HTR-8/SVneo (cell line): ENCODE measurements at places on chromosomes 3 and 15.

DNA sequence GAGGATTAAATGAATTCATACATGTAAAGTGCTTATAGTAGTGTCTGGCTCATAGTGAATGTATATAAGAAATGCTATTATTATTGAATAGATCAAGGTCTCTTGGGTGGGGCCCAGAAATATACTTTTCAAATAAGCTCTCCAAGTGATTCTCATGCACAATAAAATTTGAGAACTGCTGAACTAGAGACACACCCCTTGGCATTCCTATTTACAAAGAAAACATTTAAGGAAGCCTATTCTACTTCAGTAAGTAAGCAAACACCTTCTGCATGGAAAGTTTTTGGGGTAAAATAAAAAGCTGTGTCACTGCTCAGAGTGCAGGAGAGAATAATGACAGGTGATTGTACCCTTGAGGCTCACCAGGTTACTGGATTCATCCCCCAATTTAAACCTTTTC lies 75.2 kb downstream of the EOMES start:
- DNase-seq: no peak

DNA sequence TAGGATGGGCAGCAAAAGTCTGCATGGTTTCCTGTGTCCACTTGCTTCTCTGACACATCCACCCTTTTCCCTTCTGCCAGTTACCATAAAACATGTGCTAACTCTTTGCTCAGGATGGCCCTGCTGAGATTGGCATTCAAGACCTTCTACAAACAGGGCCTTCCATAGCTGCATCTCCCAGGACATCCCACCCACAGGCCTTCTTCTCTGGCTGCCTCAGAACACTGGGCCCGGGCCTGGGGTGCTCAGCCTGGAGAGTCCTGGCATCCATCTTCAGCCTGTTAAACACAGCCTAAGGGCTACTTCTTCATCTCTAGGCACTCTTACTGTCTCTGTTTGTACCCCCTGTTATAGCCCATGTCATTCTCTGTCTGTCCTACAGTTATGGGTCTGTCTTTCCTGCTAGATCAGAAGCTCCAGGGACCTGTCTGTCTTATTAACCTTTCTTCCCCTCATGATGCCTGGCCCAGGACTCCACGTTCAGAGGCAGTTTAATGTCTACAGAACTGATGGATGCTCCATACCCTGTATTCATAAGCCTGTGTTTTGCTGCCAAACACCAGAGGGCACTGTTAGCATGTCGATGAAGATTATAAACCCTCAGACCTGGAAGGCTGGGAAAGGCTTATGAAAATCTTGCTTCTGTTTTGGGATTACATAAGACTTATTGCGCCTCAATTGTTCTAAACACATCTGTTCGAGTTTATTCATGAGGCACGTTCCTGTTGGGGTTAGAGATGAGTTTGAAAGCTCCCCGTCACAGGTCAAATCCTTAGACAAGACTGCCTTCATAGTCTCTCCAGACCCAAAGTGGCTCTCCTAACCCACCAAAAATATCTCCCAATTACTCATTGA lies 16.5 kb downstream of the SEMA3G start:
- DNase-seq: peak; percentile 63

GRCh38 chr15:100770661-100771584 lies 108.7 kb upstream of the ALDH1A3 start:
- DNase-seq: no peak

DNA sequence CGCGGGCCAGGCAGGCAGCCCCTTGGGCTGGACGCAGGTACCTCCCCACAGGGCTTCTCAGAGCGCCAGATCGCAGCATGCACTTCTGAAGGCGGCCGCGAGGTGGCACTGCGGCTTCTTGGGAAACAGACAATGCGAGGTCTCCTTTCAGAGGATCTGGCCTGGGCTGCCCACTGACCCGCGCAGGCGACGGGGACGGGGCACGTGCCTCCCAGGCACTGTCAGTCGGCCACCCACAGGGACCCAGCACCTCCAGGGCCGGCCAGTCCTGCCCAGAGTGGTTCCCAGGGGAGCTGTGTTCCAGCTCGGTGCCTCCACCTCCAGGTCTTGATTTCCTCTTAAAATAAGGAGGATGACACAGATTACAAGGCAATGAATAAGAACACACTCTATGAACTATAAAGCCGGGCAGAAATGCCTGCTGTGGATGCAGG lies 24.4 kb upstream of the TXNRD3 start:
- DNase-seq: peak; percentile 84

GRCh38 chr3:173800154-173800553 lies 402.6 kb downstream of the NLGN1 start:
- no peak for DNase-seq

DNA sequence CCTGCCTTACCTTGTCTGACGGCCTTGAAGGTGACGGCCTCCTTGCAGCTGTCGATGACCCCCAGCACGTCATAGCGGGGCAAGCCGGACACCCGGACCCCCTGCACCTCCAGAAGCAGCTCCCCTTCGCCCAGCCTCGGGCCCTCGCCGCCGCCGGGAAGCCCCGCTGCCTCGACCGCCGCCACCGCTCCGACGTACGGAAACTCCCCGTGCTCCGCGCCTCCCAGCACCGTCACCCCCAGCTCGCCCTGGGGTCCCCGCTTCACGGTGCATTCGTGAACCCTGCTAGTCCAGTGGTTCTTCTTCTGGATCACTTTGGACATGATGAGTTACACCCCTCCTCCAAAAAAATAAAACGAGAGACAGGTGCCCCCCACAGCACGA lies 740 bp downstream of the MAGI1 start:
- DNase-seq: no peak

- DNase-seq: no peak
Observed at GRCh38 chr3:58664611-58665010, 2.0 kb downstream of the FAM3D start.

DNA sequence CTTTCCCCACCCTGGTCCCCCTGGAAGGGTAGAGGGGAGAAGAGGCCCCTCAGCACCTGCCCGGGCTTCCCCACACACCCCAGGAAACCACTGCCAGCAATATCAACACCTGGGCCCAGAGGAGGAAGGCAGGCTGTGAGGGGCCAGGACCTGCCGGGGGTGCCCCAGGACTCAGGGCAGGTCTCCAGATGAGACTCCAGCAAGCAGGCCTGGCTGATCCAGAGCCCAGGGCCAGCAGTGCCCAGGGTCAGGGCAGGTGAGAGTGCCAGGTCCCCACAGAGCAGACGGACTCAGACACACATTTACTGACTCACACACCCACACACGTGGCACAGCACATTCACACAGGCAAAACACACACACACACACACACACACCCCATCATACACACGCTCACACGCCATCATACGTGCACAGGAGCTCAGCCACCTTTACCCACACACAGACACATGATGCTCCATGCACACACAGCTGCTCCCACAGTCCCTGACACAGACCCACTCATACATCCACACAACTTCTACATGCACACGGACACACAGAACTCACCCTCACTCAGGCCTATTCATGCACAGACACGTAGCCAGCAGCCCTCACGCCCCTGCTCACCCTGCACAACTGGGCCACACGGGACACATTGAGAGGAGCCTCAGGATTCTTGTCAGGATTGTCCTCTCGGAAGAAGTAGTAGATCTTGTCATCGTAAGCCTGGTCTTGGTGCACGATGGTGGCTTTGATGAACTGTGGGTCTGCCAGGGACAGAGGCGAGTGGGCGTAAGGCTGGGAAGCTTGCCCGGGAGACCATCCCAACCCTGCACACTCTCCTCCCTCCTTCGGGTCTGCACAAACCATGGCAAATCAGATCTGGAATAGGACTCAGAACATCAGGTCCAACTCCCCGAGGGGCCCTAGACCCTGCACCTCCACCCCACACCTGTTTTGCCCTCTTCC lies 17.5 kb downstream of the SEMA7A start:
- DNase-seq: no peak

DNA sequence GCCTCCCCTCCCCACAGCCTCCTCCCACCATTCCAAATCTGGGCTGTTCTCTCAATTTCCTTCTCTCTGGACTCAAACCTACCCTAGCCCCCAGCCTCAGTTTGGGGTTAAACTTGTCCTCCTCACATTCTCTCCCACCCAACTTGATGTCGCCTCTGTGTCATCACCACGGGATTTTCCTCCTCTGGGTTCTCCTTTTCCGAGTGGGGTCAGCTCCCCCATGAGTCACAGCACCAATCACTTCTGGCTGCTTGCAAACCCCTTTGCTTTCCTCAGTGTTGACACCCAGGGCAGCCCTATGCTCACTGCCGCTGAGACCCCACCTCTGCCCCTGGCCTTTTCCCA lies 451 bp downstream of the CCR5AS start:
- no peak for DNase-seq

GRCh38 chr15:59124261-59124660 lies 19.3 kb downstream of the CCNB2 start:
- DNase-seq: no peak

- DNase-seq: no peak
Observed at GRCh38 chr3:183224180-183224970, 28.7 kb upstream of the B3GNT5 start.

- no peak for DNase-seq
Observed at GRCh38 chr3:129017484-129017899, 16.4 kb downstream of the EFCC1 start.

GRCh38 chr3:37183976-37184375 lies 9.6 kb upstream of the LRRFIP2 start:
- DNase-seq: no peak

GRCh38 chr3:132641837-132642538 lies 17.6 kb downstream of the ACAD11 start:
- DNase-seq: peak; percentile 47

- no peak for DNase-seq
Observed at GRCh38 chr15:98795980-98796379, 147.6 kb downstream of the IGF1R start.

DNA sequence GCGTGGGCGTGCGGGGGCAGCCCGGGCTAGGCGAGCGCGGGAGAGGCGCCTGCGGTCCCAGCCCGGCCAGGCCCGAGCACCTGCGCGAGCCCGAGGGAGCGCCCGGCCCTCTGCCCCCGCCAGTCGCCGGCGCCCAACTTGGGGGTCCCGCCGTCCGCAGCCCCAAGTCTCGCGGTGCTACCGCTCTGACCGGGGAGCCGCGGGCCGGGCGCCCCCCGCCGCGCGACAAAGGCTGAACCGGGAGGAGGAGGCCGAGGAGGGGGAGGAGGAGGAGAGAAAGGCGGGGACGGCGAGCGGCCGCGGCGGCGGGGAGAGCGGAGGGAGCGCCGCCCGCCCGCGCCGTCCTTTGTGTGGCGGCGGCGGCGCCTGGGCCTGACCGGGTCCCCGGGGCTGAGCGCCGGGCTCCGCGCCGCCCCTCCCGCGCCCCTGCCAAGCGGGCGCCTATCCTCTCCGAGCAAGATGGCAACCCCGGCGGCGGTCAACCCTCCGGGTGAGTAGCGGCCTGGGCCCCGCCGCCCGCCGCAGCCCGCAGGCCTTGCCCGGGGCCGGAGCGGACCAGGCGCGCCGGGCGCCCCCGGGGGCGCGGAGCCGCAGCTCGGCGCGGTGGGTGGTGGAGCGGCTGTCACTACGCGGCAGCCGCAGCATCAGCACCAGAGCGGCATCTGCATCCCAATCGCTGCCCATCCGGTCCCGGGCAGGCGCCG lies at the start of gene ARNT2:
ARNT2 (plus strand) TSS at position 326 of the 704 bp plus-strand sequence; CDS start at position 460, 134 bp downstream.
- DNase-seq: peak; percentile 30

GRCh38 chr3:177567833-177568232 lies 370.6 kb upstream of the TBL1XR1 start:
- DNase-seq: no peak

DNA sequence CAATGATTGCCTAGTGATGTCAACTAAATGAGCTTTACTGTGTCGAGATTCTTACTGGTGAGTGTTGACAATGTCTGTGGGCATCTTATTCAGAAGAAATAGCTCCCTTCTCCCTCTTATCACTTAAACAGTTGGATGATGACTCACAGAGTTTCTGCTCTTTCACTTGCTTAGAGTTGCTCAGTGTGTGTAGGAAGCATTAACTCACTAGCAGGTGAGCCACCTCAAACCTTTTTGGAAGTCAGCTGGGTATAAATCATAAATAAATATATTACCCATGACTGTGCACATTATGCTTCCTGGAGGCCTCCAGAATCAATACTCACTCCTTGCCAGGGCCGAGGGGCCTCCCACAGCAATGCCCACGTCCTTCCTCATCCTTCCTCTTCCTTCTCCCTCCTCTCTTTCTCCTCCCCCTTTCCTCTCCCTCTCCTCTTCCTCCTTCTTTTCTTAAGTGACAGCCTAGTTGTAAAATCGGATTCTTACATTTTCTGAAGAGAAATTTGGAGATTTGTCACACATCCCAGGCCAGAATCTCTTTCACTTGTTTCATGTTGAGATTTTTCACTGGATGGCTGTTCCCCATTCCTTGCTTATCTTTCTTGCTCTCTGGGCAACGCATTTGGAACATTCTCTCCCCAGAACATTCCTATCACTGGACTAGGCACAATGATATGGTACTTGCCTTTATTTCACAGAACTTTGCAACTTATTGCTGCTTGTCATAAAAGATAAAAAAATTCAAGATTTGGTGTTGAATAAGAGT lies 17.5 kb downstream of the SHC4 start:
- peak; percentile 24 for DNase-seq

- no peak for DNase-seq
Observed at GRCh38 chr15:64337761-64338160, 18.2 kb downstream of the CSNK1G1 start.

DNA sequence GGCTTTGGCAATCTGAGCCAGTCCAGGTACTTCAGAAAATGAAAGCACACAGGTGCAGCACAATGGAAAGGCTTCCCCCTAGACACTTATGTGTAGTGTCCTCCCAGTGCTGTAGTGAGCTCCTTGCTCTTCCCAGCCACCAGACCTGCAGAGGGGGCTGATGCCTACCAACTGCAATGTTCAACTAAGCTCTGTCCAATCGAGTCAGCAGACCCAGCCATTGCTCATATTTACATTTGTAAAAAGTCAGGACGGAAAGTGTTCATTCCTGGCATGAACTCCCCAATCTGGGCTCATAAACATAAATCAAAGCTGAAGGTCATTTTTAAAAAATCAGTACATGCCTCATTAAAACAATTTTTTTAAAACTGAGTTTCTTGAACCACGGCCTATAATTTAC lies 73.0 kb downstream of the FOXP1 start:
- peak; percentile 24 for DNase-seq

DNA sequence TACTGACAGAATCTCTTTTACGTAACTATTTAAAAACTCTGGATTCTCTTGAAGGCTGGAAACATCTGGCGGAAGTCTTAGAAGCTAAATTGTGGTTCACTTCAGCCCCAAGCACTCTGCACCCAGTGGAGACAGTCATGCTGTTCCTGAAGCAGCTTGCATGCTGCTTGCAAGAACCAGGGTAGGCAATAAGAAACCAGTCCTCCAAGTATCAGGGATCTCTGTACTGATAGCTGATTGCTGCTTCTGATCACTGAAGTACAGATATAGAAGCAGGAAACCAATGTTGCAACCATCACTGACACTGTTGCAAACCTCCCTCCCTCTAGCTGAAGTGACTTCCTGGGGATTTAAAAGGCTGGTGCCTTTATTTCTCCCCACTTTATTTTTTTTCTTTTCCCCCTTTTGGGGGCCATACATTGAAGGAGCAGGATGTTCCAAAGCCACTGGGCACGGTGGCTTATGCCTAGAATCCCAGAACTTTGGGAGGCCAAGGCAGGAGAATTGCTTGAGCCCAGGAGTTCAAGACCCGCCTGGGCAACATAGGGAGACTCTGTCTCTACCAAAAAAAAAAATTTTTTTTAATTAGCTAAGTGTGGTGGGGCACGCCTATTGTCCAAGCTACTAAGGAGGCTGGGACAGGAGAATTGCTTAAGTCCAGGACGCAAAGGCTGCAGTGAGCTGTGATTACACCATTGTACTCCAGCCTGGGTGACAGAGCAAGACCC lies 15.3 kb downstream of the SPCS1 start:
- DNase-seq: no peak

- no peak for DNase-seq
Observed at GRCh38 chr3:14000556-14000955, 120.7 kb upstream of the WNT7A start.
